Fibroblast of upper back skin (primary cell): ENCODE measurements at places on chromosomes 5 and 9.
A peak's percentile ranks its signal among the peaks of the same experiment; 100 is the strongest.

GRCh38 chr5:149438711-149439132, 59.6 kb upstream of the IL17B start:
- DNase-seq: no peak

- DNase-seq: no peak
These were observed 17.9 kb downstream of the NIPAL4 start for GRCh38 chr5:157477814-157478494.

- no peak for DNase-seq
These were observed 29.3 kb downstream of the CYFIP2 start for GRCh38 chr5:157295247-157295646.

DNA sequence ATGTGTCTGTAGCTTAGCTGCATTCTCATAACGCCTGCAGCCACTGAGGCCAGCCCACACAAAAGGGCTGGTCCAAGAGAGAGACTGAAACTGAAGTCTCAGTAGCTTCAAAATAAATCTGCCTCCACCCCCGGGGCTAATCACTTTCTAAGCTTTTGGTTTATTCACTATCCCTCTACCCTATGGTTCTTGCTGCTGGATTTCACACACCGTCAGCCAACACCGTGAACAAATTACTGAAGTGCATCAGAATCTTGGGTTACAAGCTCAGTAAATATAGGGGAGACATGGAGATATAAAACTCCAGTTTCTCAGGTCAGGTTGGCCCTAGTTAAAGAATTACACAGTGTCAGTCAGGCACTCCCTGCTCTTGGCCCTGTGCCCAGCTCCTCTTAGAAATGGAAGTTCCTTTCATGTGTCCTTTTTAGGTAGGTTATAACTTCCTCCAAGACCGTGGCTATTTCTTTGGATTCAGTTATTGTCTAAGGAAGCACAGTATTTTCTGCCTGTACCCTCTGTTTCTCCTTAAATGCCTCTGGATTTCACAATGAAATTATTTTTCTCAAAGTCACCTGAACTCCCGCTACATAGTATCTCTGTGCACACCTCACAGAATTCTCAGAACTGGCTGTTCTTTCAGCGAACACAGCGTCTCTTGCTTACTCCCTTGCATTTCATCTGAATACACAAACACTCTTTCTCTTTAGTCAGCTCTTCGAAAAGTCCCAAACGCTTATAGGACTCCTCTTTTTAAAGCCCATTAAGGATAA, 112.5 kb downstream of the FAM174A start:
- DNase-seq: no peak

- no peak for DNase-seq
These were observed 208.5 kb downstream of the TMEM161B start for GRCh38 chr5:88060194-88060593.

- peak; percentile 32 for DNase-seq
These were observed 55.8 kb downstream of the PHAX start for GRCh38 chr5:126656401-126657007.

DNA sequence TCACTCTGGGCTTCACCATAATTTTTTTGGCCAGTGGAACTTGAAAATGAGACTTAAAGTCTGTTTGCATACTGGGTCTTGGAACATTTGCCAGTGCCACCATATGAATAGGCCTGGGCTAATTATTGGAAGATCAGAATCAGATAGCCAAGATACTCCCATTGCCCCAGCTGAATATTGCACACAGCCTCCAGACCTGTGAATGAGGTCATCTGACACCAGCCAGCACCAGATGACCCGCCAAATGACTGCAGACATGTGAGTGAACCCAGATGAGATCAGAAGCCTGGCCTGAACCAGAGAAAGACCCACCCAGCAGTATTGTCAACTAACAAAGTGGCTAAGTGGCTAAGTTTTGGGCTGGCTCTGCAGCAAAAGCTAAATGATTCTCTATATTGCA, 220.5 kb upstream of the MPDZ start:
- DNase-seq: no peak

DNA sequence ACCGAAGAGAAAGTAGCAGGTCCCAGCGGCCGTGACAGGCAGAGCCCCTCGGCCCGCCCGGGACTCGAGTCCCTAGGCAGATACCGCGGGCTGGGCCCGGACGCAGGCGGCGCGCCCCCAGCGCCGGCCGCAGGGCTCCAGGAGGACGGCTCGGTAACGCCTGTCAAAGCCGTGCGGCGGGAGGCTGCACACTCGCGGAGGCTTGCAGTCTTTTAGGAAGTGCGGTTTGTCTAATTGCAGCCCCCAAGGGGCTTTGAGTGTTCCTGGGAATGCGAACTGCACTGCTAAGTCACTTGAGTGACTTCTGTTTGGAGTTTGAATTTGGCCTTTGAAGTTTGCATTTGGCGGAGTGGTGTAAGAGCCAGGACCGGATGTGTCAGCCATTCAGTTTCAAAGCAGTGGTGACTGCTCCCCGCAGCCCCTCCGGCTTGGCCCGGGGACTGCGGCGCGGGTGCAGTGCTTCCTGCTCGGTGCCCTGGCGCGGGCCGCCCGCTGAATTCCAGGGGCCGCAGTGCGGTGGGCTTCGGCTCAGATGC, 1.3 kb downstream of the MAP3K1 start:
- peak; percentile 47 for DNase-seq

DNA sequence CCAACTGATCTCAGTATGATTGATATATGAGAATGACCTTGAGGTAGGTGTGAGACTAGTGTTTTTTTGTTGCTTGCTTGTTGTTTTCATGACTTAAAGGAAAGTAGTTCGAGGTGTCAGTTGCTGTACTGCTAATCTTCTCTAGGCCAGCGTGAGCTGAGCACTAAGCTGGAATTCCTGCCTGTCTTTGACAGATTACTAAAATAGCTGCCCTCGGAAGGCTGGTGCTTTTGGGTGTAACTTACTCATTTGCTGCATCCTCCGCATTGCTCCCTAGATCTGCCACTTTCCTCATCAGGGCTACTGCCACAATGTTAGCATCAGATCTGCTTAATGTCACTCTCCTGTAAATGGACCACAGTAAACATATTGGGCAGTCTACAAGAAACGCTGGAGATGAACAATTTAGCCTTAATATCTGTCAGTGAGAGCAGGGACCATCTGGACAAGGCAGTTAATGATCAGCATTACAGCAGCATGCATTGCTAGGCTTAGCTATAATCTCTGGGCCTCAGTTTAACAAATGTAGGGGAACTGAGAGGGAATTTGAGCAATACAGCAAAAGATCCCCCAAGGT, 106.6 kb upstream of the CDH6 start:
- no peak for DNase-seq

- peak; percentile 9 for DNase-seq
These were observed 241.6 kb downstream of the ARHGEF28 start for GRCh38 chr5:73867345-73868335.

DNA sequence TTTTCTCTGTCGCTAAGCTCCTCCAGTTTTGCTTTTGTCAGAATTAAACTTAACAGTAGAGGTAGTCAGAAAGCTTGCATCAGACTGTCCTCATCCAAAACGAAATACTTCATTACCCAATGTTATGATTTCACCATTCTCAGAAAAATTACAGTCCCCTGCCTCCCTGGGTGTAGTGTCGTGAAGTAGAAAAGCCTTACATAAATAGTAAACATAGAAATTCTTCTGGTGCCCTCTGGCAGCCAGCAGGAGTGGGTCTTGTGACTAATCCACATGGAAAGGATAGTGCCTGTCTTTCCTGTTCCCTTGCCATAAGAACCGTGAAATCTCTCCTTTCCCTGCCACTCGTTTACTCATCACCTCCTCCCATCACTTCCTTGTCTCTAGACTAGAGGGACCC, 230.6 kb downstream of the GNA14 start:
- DNase-seq: peak; percentile 48

- DNase-seq: no peak
These were observed 43.8 kb downstream of the LHFPL2 start for GRCh38 chr5:78604689-78605285.

DNA sequence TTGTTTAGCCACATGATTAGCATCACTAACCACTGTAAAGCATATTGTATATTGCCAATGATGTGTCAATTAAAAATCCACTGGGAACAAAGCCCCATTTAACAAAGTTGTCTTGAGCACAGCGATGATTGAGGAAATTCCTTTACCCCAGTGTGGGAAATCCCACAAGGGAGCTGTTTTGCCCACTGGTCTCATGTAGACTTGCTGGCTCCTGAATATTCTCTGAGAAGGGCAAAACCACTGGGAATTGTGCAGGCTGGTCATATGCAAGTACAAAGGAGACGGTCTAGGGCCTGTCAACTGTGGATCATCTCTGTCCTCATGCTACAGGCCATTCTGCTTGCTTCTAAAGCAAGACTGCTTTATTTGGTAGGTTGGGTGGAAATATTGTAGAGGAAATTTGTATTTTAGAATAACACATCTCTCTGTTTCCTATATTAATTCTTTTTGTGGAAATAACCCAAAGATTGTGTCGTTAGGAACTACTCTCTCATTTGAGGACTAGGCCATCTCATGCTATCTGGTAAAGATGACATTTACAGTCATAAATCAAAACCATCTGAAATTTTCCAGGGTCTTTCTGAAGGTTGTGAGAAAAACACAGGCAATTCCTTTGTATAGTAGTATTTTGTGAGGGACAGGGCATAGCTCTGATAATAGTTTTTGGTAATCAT, 60.2 kb downstream of the PARP8 start:
- no peak for DNase-seq

DNA sequence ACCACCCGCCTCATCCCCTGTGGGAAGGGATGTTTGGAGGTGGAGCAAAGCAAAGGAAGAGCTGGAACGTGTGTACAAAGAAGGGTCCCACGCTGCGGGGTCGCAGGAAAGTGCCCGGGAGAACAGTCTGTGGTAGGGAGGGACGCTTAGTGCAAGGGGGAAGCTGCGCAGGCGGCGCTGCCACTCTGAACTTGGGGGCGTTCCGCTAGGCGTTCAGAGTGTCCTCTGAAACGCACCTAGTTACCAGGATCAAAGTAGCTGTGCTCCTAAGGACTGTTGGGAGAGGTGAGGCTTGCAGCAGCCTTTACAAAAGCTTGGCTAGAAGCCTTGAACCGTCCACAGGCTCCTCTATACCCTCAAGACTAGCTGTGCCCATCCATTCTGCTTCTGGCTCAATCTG, 29.3 kb upstream of the PDE8B start:
- no peak for DNase-seq

- DNase-seq: no peak
These were observed 420.8 kb downstream of the RAB3C start for GRCh38 chr5:59003641-59004040.

DNA sequence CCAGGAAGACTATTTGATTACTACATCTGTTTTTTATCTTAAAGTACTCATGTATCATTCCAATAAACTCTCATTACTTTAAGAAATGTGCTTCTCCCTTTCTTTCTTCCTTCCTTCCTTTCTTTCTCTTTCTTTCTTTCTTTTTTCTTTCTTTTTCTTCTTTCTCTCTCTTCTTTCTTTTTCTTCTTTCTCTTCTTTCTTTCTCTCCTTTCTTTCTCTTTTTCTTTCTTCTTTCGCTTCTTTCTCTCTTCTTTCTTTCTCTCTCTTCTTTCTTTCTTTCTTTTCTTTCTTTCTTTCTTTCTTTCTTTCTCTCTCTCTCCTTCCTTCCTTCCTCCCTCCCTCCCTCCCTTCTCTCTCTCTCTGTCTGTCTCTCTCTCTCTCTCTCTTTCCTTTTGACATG, 298.6 kb upstream of the ANKH start:
- no peak for DNase-seq

GRCh38 chr5:95380103-95380628, 11.0 kb upstream of the FAM81B start:
- no peak for DNase-seq

GRCh38 chr5:19462019-19462418, 526.0 kb downstream of the CDH18 start:
- DNase-seq: no peak

DNA sequence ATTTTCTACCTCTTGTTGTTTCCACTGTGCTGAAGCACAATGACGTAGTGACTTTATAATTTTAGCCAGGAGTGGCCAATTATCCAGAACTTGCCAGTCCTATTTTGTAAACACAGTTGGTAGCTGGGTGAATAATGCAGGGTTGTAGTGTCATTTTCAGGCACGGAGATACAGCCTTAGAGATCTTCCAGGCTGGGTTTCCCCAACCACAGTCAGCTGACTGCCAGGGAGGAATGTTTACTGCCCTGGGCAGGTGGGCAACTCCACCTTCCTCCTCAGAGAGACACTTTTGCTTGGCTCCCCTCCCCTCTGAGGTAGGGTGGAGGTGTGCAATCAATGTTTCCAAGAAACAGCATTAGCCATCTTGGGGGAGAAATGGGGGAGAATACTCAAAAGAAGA, 228.1 kb upstream of the NR4A3 start:
- no peak for DNase-seq

DNA sequence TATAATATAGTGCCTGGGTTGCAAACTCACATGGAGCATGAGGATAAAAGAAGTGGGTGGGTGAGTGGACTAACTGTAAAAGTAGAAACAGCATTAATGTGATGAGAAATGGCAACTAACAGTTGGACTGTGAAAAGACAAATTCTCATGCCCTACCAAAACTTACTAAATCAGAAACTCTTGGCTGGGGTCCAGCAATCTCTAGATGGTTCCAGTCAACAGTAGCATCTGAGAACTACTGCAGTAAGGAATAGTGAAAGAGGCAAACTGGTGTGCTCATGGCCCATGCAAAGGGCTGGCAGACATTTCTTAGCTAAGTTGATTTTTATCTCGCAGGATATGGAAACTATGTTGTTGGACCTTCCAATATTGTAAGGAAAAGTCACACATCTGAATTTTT, 150.3 kb downstream of the PIK3R1 start:
- DNase-seq: no peak

GRCh38 chr5:91484662-91485061, 101.5 kb upstream of the ARRDC3 start:
- DNase-seq: no peak

DNA sequence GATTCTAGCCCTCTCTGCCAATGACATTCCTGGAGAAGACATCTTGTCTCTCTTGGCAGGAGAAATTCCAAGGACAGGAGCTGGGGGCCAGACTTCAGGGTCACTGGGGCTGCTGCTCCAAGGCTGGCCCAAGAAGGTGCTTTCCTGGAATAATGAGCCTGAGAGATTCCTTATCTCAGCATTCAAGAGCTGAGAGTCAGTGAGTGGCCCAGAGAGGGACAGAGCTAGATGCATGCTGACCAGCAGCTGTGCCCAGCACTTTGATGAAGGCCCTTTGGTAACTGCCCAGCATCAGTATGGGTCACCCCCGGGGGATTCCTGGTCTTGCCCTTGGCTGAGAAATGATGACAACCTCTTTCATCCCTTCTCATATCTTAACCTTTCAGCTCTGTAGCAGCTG, 47.7 kb upstream of the CTNNA1 start:
- DNase-seq: no peak

- DNase-seq: peak; percentile 50
These were observed 186.1 kb downstream of the SNCAIP start for GRCh38 chr5:122498163-122498562.

GRCh38 chr5:151239237-151239861, 13.6 kb upstream of the GM2A start:
- peak; percentile 67 for DNase-seq

- peak; percentile 9 for DNase-seq
These were observed 257.2 kb downstream of the KIAA0825 start for GRCh38 chr5:94361161-94361560.

DNA sequence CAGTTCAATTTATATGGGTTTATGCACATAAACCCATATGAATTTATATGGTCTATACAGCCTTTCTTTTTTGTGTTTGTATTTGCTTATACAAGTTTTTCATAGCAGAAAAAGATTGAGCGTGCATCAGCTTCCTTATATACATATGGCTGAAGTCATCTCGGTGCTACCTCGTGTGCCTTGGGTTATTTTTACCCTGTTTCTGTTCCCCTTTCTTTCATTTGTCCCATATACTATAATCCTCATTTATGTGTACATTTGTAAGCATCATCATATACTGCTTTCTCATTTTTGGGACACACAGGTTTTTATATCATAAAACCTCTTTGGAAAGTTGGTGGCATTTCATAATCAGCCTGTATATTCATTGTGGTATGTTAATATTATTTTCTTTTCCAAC, 107.8 kb upstream of the ADAMTSL1 start:
- no peak for DNase-seq
